ENCODE measurements at places on chromosomes 13 and 19.

- no peak for DNase-seq
Measured at GRCh38 chr13:57345526-57345925, 178.5 kb downstream of the PRR20E start.

DNA sequence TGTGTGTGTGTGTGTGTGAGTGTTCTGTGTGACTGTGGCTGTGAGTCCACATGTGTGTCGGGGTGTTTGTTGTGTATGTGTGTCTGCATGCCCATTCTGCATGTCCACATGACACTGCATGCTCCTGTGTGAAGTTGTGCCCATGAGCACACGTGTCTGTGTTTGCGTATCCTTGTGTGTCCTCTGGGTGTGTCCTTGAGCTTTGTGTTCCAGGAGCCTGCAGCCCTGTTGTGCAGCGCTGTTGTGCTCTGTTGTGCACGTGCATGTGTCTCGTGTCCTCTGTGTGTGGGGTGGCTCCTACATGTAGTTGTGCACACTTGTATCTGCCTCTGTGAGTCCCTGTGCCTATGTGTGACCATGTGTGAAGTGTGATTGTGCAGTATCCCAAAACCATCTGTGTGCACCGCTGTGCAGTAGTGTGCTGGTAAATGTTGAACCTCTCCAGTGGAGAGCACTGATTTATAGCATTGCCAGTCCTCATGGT, 2.2 kb upstream of the ARHGEF18 start:
- DNase-seq, result no peak

- peak; percentile 64 for DNase-seq
Measured at GRCh38 chr19:41595258-41595889, 19.4 kb downstream of the CEACAM21 start.

DNA sequence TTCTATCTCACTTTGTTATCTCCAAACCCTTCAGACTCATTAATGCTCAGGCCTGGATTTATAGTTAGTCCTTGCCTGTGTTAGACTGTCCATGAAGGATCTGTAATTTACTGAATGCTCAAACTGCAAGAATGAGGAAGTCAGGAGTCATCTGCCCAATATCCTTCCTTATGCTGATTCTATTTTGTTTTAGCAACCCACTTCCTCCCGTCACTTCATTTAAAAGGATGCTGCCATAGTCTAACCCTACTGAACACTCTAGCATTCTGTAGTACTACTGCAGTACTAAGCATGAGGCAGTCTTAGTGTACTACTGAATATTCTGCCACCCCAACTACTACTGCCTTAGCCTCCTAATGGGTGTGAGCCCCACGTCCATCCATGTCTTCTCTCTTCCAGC, 1.5 kb downstream of the FCAR start:
- no peak for DNase-seq

DNA sequence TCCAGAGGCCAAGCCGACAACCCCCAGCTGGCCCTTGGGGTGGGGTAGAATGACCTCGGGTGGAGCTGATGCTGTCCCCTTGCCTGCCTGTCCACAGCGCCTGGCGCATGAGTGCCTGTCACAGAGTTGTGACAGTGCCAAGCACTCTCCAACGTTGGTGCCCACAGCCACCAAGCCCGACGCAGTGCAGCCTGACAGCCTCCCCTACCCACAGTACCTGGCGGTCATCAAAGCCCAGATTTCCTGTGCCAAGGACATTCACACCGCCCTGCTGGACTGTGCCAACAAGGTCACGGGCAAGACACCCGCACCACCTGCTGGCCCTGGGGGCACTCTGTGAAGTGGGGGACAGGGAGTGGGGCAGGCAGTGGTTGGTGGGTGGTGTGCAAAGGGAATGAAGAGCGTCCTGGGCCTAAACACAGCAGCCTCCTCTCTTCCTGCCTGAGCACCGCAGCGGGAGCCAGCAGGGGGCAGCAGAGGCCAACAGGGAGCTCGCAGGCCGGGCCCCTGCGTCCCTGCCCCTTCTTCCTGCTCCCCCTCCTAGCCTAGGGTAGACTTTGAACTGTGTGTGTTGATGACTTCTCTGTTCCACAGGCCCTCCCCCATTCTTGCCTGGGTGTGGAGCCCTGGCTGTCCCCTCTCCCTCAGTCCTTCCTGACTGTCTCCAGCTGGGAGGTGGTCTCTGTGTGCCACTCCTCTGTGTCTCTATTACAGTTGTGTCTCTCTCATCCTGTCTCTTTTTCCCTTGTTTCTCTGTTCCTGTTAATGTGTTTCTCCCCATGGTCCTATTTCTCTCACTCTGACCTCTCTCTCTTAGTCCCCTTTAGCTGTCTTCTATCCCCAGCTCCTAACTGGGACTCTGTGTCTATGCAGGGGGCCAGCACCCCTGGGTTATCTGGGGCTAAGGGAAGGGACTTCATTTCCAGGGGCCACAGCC, 6.5 kb downstream of the MED29 start:
- peak; percentile 80 for DNase-seq

DNA sequence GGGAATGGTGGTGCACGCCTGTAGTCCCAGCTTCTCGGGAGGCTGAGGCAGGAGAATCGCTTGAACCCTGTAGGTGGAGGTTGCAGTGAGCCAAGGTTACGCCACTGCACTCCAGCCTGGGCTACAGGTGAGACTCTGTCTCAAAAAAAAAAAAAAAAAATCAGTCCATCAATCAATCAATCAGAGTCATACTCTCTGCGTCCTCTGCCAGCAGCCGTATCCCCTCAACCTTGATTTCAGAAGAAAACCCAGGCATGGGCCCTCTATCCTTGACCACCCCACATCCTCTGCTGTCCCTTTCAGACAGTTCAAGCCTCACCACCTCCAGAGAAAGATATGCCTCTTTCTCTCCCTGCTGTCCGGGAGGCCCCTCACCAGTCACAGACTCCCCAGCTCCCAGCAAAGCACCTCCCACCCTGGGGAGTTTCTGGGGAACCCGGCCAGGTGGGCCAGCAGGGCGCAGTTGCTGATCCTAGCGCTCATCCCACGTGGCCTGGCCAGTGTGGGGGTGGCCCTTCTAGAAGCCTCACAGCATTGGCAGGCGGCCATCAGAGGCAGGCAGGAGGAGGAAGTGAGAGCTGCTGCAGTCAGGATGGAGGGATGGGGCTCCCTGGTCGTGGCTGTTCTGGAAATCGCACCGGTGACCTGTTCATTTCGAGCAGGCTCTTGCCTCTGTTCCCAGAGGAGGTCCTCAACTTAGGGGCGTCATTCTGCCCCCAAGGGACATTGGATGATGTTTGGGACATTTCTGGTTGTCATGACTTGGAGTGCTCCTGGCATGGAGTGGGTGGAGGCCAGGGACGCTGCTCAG, 10.2 kb upstream of the JSRP1 start:
- DNase-seq, result peak; percentile 50

DNA sequence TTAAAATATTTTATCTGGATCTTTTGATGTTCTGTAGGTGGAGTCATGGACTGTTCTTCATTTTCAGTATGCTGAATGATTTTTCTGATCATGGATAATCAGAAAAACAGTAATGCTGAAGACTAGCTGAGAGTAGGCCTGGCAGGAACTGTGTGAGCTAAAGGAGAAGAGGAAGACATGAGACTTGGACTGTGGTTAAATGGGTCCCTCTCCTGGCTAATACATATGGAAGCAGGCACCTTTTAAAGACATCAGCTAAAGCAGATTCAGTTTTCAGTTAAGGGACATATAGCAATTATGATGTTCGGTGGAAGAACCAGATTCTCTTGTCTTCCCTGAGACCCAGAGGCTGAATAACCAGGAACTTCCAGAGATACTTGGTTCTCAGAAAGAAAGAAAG, 169.4 kb downstream of the OLFM4 start:
- DNase-seq, result no peak

DNA sequence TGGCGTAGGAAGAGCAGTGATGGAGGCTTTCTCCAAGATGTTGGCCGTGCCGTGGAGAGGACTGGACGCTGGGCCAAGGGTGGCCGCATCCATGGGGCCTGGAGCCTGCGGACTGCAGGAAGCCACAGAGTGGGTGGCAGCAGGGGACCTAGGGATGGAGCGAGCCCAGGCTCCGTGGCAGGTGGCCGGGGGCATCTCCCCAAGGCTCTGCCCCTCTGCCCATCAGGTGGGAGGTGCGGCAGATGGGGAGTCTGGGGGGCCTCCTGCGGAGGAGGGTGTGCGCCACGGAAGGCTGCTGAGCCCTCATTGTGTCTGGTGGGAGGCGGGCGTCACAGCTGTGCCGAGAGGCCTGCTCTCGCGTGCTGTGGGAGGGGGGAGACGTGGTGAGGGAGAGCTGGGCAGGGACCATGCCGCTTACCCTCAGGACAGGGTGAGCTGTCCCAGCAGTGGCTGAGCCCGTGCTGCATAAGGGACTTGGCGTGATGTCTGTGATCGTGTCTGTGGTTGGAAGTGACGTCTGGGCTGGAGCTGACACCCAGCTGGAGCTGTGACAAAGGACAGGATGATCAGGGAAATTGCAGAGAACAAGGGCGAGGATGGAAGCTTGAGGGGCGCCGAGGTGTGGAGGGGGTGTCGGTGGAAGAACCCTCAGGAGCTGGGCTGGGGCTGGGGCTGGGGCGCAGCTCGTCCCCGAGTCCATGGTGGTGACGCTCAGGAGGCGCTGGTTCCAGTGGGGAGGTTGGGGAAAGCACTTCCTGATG, 13.4 kb downstream of the MCF2L start:
- no peak for DNase-seq

DNA sequence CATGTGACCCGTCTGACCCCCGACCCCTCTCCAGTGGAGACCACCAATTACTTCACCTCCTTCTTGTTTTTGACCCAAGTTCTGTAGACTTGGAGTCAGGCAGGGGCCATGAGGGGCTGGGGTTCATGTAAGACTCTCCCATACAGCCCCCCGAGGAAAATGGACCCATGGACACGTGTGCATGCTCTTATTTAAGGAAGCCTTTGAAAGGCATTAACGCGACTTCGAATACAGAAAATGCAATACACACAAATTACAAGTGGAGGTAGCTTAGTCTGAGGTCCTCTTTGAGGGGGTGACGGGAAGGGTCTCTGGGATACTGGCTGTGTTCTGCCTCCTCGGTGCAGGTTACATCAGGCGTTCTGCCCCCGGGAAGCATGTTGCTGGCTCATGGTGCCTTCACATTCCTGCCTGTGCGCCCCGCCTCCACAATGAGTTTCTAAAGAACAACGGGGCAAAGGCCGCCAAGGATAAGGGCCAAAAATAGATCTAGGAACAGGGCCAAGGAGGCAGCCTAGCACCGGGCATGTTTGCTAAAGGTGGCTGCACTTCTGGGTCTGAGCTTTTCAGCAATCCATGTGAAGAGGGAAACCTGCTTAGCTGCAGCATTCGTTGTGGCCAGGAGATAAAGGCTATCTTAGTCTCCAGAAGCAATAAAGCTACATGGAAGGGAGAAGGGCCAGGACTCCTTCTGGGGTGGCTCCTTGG, 54.5 kb downstream of the RAB20 start:
- DNase-seq, result peak; percentile 27

DNA sequence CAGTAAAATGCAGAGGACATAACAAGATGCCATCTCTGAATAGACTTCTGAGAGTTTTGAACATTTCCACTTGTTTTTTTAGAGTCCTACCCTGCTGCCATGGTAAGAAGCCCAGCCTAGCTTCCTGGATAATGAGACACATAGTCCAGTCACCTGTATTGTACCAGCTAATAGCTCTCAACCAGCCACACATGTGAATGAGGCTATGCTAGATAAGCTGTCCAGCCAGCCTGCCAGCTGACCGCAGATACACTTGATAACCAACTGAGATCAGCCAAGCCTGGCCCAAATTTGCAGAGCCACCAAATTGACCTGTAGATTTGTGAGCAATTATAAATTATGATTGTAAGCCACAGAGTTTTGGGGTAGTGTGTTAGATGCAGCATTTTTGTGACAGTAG, 10.7 kb downstream of the RFXAP start:
- DNase-seq, result no peak

DNA sequence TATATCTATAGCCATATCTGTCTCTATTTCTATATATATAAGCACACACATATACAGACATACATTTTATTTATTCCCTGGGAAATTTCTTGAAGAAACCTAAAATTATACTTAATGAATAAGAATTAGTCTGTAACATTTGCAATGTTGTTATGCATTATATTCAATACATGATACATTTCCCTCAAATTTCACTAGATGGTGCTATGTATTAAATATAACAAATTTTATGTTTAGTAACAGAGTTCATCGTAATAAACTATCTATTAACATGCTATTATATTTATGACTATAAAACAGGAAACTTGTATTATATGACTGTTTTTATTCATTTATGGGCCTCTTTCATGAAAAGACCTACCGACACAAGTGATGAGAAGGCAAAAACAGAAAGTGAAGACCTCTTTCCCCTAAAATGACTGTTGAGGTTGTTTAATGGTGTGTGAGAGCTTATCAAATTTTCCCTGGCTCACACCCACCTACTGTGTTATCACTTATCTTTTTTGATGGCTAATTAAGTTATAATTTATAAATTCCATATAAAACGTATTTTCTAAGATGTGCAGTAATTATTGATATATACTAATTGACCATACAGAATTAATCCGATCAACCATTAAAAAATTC, 881.9 kb downstream of the SLITRK6 start:
- DNase-seq, result no peak

- DNase-seq, result no peak
Measured at GRCh38 chr19:30289336-30289735, 82.8 kb upstream of the ZNF536 start.

DNA sequence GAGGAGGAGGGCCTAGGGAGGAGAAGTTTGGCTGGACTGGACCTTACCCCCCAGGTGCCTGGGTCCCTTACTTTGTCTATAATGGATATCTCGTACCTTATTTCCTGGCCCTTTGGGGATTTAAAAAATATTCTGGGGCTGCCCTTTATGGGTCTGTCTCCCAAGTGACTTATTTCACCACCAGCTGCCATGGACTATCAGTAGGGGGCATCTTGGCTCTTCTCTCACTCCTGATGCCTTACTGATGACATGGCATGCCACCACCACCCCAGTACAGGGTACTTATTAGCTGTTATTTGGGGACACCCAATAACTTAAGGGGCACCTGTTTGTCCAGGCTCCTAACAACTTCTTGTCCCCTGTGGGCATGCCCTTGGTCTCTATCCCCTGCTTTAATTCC, 38.0 kb downstream of the NFIX start:
- no peak for DNase-seq

- no peak for DNase-seq
Measured at GRCh38 chr13:50284540-50284939, 269.3 kb downstream of the KCNRG start.

DNA sequence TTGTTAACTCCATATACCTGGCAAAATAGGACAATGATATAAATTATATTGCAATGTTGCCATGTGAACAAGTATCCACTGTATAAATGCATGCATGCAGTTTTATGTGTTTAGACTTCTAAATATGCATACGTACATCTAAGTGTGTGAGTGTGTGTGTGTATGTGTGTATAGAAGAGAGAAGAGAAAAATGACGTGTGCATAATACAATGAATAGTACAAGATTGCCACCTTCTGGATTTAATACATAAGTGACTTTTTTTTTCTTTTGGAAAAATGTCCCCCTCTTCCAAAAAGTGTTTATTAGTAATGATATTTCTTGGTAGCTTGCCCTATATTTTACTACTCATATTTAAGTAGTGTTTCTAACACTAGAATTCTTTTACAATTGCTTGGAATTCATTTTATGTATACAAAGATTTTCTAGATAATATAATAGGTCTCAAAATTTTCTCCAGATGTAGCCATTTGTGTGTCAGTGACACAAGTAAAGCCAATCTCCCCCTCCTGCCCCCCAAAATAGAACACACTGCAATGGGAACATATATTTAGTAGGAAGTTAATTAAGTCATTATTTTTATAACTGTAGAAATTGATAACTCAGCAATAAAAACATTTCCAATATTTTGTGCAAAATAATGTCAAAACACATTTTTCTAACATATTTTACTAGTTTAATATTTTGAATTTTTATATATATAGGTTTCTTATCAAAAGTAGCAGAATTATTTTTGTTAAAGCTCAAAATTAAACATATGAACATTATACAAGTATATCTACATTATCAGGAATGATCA, 783.3 kb upstream of the ATXN8OS start:
- DNase-seq, result no peak
